ENCODE measurements at places on chromosomes 1 and 21.

DNA sequence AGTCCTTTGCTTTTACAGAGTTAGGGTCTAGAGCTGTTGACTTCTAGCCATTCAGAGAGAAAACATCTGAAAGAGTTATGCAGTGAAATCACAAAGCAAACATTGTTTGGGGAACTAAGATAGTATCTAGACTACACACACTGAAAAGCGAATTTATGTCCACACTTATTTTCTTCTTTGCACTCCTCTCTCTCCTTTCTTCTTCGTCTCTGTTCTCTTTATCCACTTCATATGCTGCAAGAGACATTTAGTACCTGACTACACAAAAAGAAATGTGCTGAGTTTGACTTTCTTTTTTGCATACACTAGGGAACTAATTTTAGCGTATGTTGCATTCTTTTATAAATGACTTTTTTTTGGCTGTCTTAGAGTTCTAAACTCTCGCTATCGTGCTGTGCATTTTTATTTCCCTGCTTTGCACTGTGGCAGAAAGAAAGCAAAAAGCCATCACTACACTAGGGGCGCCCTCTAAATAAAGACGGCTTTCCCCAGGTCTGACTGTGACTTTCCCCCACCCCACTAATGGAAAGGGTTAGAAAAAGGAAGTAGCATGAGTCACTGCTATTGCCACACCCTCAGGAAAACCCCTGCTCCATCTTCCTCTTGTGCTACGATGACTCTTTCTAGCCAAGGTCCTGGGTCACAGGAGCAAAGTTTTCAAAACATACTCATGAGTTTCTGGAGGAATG lies 65.7 kb downstream of the MAP3K7CL start:
- DNase-seq = no peak

DNA sequence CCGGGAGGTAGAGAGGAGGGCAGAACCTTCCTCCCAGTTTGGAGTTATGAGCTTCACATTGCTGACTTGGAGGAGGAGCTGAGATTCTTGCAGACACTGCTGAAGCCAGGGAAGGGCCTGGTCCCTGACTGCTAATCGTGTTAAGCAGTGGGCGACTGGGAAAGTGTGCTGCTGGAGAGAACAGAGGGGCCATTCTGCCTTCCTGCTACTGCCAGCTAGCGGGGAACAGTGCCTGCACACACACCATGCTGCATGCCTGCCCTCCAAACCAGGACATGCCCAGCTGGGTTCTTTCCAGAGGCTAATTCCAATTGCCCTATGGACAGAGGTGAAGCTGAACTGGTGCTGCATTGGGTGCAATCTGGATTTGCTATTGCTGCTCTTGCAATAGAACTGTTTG lies 281.4 kb downstream of the AJAP1 start:
- DNase-seq = no peak

DNA sequence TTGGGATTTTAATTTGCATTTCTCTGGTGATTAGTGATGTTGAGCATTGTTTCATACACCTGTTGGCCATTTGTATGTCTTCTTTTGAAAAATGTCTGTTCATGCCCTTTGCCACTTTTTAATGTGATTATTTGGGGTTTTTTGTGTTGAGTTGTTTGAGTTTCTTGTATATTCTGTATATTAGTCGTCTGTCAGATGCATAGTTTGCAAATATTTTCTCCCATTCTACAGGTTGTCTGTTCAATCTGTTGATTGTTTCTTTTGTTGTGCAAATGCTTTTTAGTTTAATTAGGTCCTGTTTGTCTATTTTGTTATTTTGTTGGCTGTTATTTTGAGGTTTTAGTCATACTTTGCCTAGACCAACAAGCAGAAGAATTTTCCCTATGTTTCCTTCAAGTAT lies 164.0 kb upstream of the CXADR start:
- DNase-seq = no peak

DNA sequence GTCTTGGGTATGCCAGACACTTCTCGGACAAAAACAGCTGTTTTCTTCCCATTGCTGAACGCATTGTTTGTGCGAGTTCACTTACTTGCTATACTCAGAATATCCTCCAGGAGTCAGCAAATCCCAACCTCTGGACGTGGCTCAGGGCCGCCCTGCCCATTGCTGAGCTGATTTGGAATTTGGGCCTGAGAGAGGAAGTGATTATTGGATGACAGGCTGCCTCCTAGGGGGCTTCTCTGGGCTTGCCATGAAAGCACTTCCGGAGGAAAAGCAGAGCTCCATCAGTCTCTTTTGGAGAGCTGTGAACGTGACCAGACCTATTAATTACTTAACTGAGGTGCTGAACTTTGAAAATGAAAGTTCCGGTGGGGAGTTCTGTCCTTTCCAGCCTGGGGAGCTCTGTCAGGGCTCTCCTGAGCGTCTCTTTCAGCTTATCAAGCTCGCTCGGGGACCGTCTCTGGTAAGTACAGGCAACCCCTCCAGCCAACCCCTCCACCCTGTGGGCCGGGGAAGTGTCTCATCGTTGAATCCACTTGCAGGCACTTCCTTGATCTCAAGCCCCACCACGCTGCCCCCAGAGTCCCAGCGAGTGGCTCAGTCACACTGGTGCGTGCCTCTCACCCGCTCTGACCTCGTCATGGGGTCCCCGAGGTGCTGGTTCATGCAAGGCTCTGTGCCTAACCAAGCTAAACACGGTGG lies 76.9 kb downstream of the CLIC6 start:
- peak; percentile 49 for DNase-seq

DNA sequence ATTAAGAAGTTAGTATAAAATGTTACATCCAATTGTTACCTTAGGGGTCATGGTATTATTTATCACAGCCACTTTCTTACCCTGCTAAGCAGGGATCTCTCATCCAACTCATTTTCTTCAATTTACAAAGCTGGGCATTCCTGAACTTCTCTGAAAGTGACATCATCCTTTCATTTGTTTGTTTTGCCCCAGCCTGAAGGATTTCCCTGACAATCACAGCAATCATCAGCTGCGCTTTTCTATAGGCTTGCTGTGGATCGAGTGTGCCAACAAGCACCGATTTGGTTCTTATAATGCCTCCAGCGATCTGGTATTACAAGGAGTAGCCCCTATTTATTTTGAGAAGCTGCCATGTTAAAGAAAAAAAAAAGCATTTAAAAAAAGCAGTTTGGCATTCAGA lies 240.2 kb downstream of the USH2A start:
- no peak for DNase-seq

DNA sequence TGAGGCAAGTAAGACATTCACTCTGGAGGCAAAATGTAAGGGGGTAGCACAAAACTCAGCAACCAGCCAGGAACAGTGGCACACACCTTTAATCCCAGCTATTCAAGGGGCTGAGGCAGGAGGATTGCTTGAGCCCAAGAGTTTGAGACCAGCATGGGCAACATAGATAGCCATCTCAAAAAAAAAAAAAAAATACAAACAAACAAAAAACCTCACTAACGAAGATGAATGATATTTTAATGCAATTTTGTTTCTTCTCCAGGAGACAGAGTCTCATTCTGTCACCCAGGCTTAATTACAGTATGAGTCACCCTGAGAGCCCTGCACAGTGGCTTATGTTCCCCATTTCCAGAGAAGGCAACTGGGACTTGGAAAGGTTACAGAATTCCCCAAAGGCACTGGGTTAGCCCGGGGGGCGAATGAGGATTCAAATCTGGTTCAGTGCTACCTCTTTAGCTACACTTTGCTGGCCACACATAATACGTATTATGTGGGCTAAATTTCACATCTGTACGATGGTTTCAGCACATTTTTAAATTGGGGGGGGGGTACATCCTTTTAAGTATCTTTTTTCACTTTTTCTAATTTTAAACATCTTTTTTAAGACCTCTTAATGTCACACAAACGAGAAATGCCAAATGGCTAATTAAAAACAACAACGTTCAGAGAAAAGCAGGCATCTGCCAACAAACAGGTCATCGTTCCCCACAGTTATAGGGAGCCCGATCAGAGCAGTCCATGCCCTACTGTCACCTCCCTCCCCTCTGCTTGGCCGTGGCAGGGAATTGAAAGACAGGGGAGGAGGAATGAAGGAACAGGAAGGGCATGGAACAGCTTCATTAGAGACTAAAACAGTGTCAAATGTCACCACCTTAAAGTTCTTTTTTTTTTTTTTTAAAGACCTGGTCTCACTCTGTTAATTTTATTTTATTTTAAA lies 3.5 kb downstream of the CELA2A start:
- DNase-seq = no peak

DNA sequence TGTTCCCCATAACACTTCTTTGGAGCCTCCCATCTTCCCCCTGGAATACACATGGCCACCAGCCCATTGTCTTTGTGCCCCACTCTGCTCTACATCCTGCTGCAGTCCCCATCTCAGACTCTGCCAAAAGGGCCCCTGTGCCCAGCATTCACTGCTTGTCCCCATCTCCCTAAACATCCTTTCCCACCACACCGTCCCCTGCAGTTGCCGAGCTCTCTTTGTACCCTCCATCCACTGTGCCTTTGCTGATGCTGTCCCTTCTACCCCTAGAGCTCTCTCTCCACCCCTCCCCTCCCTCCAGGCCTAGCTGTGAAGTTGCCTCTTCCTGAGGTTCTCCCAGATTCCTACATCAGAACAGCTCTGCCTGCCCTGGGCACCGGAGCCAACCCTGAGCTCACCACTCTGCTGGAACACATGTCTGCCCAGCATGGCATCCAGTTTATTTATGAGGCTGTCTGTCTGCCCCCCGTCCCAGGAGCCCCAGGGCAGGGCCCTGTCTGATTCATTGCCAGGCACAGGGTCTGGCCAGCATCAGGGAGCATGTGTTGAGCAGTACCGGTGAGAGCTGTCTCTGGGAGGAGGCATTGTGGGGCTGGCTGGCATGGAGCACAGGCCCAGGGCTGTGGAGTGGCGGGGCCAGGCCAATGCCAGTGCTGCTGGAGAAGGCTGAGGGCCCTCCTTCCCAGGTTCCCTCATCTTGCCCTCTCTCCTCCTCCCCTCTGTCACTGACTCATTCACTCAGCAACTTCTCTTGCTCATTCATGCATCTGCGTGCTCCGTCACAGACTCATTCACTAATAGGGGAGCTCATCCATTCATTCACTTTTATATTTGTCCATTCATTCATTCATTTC lies 28.8 kb downstream of the EDN2 start:
- no peak for DNase-seq

GRCh38 chr1:29880556-29880955 lies 644.2 kb downstream of the PTPRU start:
- DNase-seq = no peak

GRCh38 chr1:78126506-78126905 lies 80.7 kb downstream of the GIPC2 start:
- no peak for DNase-seq

DNA sequence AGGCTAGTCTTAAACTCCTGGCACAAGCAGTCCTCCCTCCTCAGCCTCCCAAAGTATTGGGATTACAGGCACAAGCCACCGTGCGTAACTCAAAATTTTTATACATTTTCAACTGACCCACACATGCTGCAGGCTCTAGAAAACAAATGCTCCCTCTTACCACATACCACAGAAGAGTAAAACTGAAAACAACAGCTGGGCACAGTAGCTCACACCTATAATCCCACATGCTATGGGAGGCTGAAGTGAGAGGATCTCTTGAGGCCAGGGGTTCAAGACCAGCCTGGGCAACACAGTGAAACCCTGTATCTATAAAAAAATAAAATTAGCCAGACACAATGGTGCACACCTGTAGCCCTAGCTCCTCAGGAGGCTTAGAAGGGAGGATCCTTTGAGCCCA lies 56.7 kb downstream of the AKT3 start:
- DNase-seq = no peak

GRCh38 chr1:67451356-67451755 lies 21.2 kb upstream of the SERBP1 start:
- DNase-seq = no peak

DNA sequence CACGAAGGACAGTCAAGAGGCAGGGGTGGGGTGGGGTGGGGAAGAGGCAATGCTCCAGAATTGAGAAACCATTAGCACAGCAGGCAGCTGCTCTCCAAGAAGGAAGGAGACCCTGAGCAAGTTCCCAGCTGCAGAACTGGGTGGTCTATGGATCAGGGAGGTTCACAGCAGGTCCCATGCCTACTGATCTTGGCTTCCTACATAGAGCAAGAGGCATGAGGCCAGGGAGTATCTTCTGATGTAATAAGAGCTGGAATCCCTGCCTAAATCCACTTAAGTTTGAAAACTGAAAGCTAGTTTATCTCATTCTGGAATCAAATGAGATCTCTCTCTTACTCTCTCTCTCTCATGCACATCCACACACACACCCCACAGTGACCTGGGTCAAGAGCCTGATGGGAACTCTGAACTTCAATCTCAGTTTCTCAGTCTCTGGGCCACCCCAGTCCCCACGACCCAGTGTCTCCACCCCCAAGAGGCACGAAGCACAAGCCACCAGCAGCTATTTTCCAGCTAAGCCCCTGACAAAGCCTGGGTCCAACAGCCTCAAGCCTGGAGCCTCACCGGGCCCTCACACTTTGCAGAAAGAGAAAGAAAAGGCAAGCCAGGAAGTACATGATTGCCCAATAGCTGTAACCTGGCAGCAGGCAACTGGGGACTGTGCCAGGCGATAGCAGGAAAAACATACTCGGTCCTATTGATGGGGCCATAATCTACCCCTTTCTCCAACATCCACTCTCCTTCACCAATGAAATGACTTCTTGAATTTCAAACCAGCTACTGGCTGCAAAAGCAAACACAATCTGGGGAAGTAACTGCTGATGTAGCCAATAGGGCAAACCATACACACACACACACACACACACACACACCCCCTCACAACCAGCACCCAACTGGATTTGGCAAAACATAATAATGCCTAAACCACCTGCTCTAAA lies 2.2 kb downstream of the NUAK2 start:
- DNase-seq = peak; percentile 13

DNA sequence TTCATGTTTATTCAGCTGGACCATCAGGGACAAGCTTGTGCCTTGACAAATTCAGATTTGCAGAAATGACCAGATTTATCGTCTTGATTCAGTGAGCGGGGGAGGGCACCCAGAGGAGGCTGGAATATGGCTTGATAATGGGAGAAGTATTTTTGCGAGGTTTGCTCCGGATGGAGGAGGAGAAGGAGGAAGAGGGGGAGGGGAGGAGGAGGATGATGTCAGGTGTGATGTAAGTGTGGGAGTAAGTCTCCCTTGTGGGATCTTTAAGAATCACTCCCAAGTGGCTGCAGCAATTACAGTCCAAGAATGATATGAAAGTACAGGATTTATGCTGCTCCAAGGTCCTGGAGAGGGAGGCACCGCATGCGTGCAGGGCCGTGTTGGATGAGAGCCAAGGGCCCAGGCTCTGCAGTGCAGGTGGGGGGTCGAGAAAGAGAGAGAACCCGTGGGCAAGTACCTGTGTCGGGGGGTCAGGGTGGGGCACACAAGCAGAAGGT lies 5.6 kb upstream of the ZNF496 start:
- no peak for DNase-seq
